Trophoblast cell (in vitro differentiated cells and primary cell): ENCODE measurements at places on chromosomes 13 and 19.
A peak's percentile ranks its signal among the peaks of the same experiment; 100 is the strongest.

DNA sequence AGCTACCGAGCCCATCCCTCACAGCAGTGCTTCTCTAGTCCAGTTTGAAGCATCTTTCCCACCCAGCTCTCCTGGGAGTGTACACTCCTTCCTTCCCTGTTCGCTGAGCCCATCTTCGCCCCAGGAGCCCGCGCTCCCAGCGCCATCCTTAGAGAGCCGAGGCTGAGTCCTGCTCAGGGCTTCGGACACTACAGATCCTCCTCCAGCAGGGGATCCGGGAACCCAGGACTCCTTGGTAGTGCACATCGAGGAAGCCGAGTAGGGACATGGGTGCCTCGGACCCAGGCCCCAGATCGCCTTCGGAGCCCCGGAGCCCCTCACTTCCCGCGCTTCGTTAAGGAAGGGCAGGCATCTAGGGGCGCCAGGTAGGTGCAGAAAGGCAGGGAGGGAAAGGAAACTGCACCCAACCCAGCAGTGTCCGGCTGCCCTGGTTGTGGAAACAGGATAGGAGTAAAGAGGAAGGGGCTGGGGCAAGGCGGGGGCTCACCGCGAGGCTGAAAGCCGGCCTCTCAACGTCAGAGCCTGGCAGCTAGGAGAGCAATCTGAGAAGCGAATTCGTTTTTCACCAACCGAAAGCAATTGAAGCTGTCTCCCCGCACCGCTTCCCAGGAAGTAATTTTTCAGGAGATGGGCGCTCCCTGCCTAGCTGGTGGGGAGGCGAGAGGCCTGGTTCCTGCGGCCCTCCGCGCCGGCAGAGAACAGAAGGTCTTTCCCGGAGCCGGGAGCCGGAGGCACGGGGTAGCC, 1.0 kb downstream of the PDX1 start:
- H3K4me3 ChIP-seq, result no peak overlapping the region
- peaks cover 8% of the 10 kb centered on the region for H3K4me1 ChIP-seq
- H3K36me3 ChIP-seq, result no peaks in the 10 kb centered on the region
- H3K27me3 ChIP-seq, result peaks cover 89% of the 10 kb centered on the region

GRCh38 chr19:19750842-19751790, 18.2 kb upstream of the ZNF14 start:
- no peaks in the 10 kb centered on the region for H3K4me1 ChIP-seq
- no peaks in the 10 kb centered on the region for H3K27me3 ChIP-seq
- no peak overlapping the region for H3K27ac ChIP-seq
- no peaks in the 10 kb centered on the region for H3K36me3 ChIP-seq
- DNase-seq, result no peak
- H3K4me3 ChIP-seq, result peak overlapping the region; percentile 33

GRCh38 chr19:8592231-8593009, 15.2 kb upstream of the MYO1F start:
- H3K27me3 ChIP-seq, result peaks cover 7% of the 10 kb centered on the region
- H3K27ac ChIP-seq, result no peak overlapping the region
- peak; percentile 36 for DNase-seq
- no peak overlapping the region for H3K4me3 ChIP-seq
- H3K4me1 ChIP-seq, result peaks cover 3% of the 10 kb centered on the region

GRCh38 chr19:28543244-28543776, 669.6 kb downstream of the UQCRFS1 start:
- no peak overlapping the region for H3K27ac ChIP-seq
- no peaks in the 10 kb centered on the region for H3K4me1 ChIP-seq
- H3K36me3 ChIP-seq, result no peaks in the 10 kb centered on the region
- H3K27me3 ChIP-seq, result no peaks in the 10 kb centered on the region

DNA sequence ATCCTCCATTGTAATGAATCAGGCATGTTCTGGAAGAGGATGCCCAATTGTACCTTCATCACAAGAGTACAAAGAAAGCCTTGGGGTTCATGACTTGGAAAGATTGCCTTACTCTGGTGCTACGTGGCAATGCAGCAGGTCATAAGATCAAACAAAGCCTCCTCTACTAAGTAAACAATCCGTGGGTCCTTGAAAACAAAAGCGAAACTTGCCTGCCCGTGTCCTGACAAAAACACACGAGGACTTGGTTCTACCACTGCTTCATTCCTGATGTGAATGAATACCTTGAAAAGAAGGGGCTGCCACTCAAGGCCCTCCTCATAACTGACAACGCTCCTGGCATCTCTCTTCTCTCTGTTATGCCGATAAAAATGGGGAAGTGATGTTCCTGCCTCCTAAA, 18.9 kb downstream of the ZNF563 start:
- H3K27ac ChIP-seq, result no peak overlapping the region
- no peak overlapping the region for H3K4me3 ChIP-seq
- DNase-seq, result no peak
- H3K4me1 ChIP-seq, result no peaks in the 10 kb centered on the region
- H3K27me3 ChIP-seq, result no peaks in the 10 kb centered on the region

DNA sequence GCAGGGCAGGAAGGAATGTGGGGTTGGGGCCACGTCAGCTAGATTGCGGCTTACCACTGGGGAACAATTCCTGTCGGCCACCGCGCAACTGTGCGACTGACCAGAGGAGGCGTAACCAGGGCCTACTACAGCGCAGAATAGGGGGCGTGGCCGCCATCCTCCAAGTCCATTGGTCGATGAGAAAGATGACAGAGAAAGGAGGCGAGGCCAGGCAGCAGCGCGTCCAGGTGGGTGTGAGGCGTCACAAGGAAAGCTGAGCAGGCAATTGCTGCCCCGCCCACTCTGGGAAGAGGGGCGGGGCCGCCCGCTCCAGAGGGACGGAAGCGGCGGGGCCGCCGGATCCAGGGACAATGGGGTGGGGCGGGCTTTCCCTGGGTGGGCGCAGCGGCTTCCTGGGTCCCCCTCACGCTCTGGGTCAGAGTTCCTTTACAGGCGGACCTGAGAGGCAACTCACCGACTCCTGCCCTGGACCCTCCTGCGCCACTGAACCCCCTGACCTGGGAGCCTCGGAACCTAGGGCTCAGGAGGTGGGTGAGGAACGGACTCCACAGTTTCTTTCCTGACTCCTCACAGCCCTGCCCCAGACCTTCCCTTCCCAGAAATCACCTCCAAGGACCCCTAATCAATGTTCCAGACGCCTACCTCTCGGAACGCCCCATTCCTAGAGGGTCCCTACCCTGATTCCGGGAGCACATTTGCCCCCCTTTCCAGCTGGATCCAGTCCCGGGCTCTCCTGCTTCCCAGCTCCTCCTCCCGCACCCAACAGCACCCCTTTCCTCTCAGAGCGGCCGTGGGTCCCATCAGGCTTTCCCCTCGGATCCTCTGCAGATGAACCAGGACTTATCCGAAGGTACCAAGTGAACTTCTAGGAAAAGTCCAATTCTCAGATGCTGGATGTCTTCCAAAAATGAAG, 101.5 kb upstream of the ZNF492 start:
- H3K36me3 ChIP-seq, result no peaks in the 10 kb centered on the region
- no peaks in the 10 kb centered on the region for H3K27me3 ChIP-seq
- no peaks in the 10 kb centered on the region for H3K4me1 ChIP-seq
- H3K27ac ChIP-seq, result no peak overlapping the region
- H3K4me3 ChIP-seq, result no peak overlapping the region

DNA sequence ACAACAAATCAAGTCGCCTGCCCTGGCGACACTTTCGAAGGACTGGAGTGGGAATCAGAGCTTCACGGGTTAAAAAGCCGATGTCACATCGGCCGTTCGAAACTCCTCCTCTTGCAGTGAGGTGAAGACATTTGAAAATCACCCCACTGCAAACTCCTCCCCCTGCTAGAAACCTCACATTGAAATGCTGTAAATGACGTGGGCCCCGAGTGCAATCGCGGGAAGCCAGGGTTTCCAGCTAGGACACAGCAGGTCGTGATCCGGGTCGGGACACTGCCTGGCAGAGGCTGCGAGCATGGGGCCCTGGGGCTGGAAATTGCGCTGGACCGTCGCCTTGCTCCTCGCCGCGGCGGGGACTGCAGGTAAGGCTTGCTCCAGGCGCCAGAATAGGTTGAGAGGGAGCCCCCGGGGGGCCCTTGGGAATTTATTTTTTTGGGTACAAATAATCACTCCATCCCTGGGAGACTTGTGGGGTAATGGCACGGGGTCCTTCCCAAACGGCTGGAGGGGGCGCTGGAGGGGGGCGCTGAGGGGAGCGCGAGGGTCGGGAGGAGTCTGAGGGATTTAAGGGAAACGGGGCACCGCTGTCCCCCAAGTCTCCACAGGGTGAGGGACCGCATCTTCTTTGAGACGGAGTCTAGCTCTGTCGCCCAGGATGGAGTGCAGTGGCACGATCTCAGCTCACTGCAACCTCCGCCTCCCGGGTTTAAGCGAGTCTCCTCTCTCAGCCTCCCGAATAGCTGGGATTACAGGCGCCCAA, at the start of gene LDLR:
Gene LDLR (plus strand): TSS at position 210 of the 760 bp plus-strand sequence. CDS start 86 bp downstream, at position 296.
- H3K4me3 ChIP-seq, result peak within 1 kb of the TSS; percentile 84
- H3K36me3 ChIP-seq, result peaks cover 12% of the 10 kb centered on the region
- peaks cover 20% of the 10 kb centered on the region for H3K4me1 ChIP-seq

DNA sequence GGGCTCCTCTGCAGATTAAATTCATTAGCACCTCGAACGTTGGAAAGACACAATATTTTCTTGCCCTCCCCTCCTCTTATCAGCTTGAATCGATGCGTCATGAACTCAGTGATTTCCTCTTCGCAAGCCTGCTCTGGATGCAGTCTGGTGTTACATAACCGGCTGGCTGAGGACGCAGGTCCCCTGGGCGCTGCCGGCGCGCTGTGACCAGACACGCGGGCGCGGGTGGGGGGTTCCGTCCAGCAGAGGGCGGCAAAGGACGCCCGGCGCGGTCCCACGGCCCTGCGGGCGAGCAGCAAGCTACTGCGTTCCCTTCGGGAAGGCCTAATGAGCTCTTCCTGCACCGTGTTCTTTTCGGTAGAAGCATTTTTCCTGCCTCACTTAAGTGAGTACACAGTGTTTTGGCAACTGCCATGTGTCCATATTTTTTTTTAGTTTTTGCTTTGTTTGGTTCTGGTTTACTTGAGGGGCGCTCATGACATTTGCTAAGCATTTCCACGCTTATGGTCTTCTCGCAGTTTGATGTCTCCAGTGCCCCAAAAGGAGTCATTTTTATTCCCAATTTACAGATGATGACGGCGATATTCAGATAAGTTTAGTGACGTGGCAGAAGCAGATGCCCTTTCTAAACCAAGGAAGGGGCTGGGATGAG, 112.2 kb upstream of the MBNL2 start:
- H3K27me3 ChIP-seq, result no peaks in the 10 kb centered on the region
- H3K4me1 ChIP-seq, result peaks cover 27% of the 10 kb centered on the region
- H3K27ac ChIP-seq, result no peak overlapping the region
- H3K4me3 ChIP-seq, result no peak overlapping the region
- peak; percentile 96 for DNase-seq

- no peak overlapping the region for H3K27ac ChIP-seq
- no peaks in the 10 kb centered on the region for H3K27me3 ChIP-seq
- peaks cover 1% of the 10 kb centered on the region for H3K4me1 ChIP-seq
- peak; percentile 50 for DNase-seq
- H3K36me3 ChIP-seq, result no peaks in the 10 kb centered on the region
Observed at GRCh38 chr19:41753936-41754529, 1.3 kb upstream of the CEACAM6 start.

- H3K4me3 ChIP-seq, result no peak overlapping the region
- no peaks in the 10 kb centered on the region for H3K4me1 ChIP-seq
- no peak for DNase-seq
- no peaks in the 10 kb centered on the region for H3K36me3 ChIP-seq
Observed at GRCh38 chr13:83975655-83976165, 93.4 kb upstream of the SLITRK1 start.

DNA sequence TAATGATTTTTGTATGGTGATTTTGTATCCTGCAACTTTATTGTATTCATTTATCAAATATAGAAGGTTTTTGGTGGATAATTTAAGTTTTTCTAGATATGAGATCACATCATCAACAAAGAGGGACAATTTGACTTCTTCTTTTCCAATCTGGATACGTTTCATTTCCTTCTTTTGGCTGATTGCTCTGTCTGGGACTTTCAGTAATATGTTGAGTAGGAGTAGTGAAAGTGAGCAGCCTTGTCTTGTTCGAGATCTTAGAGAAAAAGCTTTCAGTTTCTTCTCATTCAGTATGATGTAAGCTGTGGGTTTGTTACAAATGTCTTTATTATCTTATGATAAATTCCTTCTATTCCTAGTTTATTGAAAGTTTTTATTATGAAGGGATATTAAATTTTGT, 352.0 kb upstream of the DACH1 start:
- DNase-seq, result no peak
- no peak overlapping the region for H3K27ac ChIP-seq
- H3K27me3 ChIP-seq, result no peaks in the 10 kb centered on the region
- no peak overlapping the region for H3K4me3 ChIP-seq
- peaks cover 6% of the 10 kb centered on the region for H3K4me1 ChIP-seq

- H3K27ac ChIP-seq, result peak overlapping the region; percentile 36
- H3K4me1 ChIP-seq, result peaks cover 27% of the 10 kb centered on the region
- H3K36me3 ChIP-seq, result no peaks in the 10 kb centered on the region
- DNase-seq, result no peak
- peaks cover 10% of the 10 kb centered on the region for H3K27me3 ChIP-seq
Observed at GRCh38 chr19:39518975-39519374, 4.0 kb downstream of the SELENOV start.

DNA sequence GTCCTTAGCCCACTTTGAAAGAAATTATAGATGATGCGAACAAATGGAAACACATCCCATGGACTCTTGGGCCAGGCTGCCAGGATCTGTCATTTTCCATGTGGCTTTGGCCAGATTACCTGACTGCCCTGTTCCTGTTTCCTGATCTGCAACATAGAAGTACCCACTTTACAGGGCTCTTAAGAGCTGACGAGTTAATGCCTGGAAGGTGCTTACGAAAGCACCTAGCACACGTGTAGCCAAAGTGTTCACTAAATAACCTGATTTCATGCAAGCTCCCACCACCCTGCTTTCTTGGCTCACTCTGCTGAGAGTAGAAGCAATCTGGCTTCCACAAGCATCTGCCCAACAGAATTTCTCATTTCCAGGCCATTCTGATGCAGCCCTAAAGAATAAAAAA, 575.2 kb downstream of the MYO16 start:
- H3K27me3 ChIP-seq, result no peaks in the 10 kb centered on the region
- H3K4me3 ChIP-seq, result no peak overlapping the region
- H3K27ac ChIP-seq, result no peak overlapping the region
- DNase-seq, result no peak

DNA sequence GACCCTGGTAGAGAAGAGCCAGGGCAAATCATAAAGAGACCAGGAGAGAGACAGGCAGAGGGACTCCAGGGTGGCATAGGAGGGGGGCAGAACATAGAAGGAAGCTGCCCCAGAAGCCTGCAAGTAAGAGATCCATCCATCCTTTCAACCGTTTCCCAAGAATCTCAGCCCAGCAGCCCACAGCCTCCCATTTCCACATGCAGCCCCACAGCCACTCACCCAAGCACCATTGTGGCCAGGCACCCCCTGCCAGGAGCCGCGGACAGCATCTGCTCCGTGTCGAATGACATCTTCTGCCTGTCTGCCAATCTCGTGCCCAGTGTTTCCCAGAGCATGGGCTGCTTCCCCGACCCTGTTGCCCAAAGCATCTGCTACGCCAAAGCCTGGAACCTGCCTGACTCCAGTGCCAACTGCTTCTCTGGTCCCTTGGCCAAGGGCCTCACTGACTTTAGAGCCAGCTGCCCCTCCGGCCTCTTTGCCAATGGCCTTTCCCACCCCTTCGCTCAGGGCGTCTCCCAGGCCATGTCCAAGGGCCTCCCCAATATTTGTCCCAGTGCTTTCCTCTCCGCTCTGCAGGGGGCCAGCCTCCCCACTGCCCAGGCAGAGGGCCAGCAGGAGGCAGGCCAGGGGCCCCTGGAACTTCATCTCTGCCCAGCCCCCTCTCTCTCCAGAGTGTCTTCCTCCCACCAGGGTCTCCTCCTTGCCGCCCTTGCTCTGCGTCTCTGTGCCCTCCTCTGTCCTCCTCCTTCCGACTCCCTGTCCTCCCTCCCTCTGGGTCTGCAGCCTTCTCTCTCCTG, 420 bp downstream of the DMKN start:
- H3K4me1 ChIP-seq, result peaks cover 3% of the 10 kb centered on the region
- DNase-seq, result no peak
- H3K36me3 ChIP-seq, result peaks cover under 1% of the 10 kb centered on the region
- H3K27ac ChIP-seq, result no peak overlapping the region
- no peak overlapping the region for H3K4me3 ChIP-seq

GRCh38 chr13:19967621-19968020, 9.1 kb downstream of the ZMYM2 start:
- H3K4me1 ChIP-seq, result no peaks in the 10 kb centered on the region
- DNase-seq, result no peak
